ENCODE measurements at places on chromosomes 11 and 22. TPM values are rescaled to one million over a fixed set of nuclear protein-coding genes. Genes with fewer than 3 reads are reported as not detected.

The OLFML1 gene
- total RNA-seq: not detected

The ST14 gene
- total RNA-seq: 0.67 TPM

The RIMBP3B gene
- 0.89 TPM for total RNA-seq

The CLCF1 gene
- 4.3 TPM for total RNA-seq

The RIMBP3C gene
- total RNA-seq: 1.0 TPM

The OR2AG2 gene
- total RNA-seq: not detected

The OR52I1 gene
- total RNA-seq: not detected

The CALCA gene
- total RNA-seq: not detected

The RAB36 gene
- total RNA-seq: 0.68 TPM

The B3GAT1 gene
- total RNA-seq: 0.44 TPM

DNA sequence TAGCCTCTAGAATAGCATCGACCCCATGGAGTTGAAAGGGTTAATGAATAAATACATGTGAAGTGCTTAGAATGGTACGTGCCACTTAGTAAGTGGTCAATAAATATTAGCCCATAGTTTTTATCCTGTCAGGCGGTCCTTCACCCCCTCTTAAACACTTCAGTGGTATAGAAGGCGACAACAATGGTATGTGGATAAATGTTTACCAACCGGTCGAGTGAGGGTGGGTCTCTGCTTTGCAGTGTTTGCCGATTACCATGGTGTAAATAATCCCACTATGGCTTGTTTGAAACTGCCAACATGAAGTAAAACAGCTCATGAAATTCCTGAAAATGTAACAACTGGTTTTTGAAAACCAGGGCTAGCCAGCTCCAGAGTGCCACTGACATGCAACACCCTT is 541.2 kb downstream of the BUD13 start:
- no peak overlapping the region for H3K4me3 ChIP-seq
- H3K27me3 ChIP-seq: peaks cover 1% of the 10 kb centered on the region
- DNase-seq: no peak

GRCh38 chr11:129348813-129349212 is 26.8 kb upstream of the BARX2 start:
- no peak for DNase-seq
- H3K27ac ChIP-seq: no peak overlapping the region
- peaks cover 4% of the 10 kb centered on the region for H3K27me3 ChIP-seq
- no peaks in the 10 kb centered on the region for H3K36me3 ChIP-seq
- no peak overlapping the region for H3K4me3 ChIP-seq

DNA sequence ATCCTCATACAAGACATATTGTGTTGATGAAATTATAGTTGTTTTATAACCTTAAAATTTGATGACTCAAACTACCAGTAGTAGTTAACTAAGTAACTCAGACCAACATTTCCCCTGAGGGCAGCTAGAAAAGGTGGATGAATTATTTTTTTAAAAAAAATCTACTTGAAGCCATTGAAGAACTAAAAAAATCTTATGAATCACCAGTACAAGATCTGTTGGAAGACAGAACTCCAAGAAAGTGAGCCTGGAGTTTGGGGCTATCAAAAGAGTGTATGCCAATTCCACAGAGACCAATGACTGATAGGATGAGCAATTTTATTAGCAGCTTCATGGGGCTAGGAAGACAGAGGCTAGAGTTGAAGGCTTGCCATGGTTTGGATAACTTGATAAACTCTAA is 72.4 kb downstream of the CYP2R1 start:
- no peak overlapping the region for H3K27ac ChIP-seq
- H3K27me3 ChIP-seq: no peaks in the 10 kb centered on the region
- H3K36me3 ChIP-seq: peaks cover 75% of the 10 kb centered on the region
- H3K4me1 ChIP-seq: peaks cover 6% of the 10 kb centered on the region

DNA sequence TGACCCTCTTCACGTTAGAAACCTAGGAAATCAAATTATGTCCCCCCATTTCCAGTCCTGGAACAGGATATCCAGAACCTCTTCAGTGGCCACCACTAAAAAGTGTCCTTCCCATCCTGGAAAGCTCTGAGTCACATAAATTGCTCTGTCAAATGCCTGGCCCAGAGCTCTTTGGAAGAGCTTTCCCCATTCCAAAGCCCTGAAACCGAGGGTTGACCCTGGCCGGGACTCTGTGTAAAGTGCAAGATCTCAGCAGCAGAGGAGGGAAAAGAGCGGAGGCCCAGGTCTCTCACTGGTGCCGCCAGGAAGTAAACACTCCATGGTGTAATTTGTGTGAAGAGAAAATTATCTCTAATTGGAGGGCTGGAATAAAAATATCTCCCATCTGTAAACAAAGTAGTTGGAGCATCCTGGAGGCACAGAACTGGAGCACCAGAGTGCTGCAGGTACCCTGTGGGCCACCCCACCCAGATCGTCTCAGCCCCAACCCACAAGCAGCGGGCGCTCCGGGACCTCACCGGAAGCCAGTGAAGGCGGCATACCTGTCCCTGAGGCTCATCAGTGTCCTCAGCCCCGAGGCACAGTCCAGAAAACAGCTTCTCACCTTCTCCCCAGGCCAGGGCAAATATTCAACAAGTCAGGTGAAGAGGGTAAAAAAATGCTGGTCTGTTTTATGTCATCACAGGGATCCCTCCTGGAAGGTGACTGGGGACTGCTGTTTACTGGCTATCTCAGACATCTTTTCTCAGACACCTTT is 4.7 kb upstream of the JAM3 start:
- peaks cover 25% of the 10 kb centered on the region for H3K4me1 ChIP-seq
- no peak for DNase-seq
- no peak overlapping the region for H3K4me3 ChIP-seq
- H3K27ac ChIP-seq: no peak overlapping the region
- peaks cover 3% of the 10 kb centered on the region for H3K36me3 ChIP-seq

GRCh38 chr11:15568440-15568839 is 453.7 kb downstream of the INSC start:
- no peak overlapping the region for H3K27ac ChIP-seq
- H3K27me3 ChIP-seq: peaks cover 1% of the 10 kb centered on the region
- DNase-seq: no peak
- no peak overlapping the region for H3K4me3 ChIP-seq
- H3K4me1 ChIP-seq: no peaks in the 10 kb centered on the region

- DNase-seq: no peak
- peaks cover 5% of the 10 kb centered on the region for H3K36me3 ChIP-seq
- H3K4me1 ChIP-seq: peaks cover 26% of the 10 kb centered on the region
- H3K4me3 ChIP-seq: peak overlapping the region; percentile 99
- peak overlapping the region; percentile 99 for H3K27ac ChIP-seq
Observed at GRCh38 chr22:50243685-50244419, 971 bp downstream of the TUBGCP6 start.

DNA sequence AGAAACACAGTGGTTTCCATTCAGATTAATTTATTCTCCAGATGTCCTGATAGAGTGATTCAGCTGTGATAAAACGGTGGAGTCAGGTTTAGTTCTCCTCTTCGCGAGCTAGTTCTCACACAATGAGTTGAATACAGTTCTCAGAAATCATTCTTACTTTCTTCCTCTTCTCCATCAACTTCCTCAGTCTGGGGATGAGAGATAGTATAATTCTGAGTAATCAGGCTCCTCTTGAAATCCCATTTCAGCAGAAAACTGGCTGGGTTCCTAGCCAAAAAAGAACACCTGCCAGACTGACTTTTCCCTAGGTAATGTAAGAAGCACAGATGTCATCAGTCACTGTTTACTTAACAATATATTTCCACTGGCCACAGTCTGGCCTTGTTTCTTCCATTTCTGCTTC is 76.7 kb downstream of the SVIP start:
- no peak overlapping the region for H3K4me3 ChIP-seq
- H3K4me1 ChIP-seq: peaks cover 6% of the 10 kb centered on the region
- H3K27me3 ChIP-seq: no peaks in the 10 kb centered on the region

DNA sequence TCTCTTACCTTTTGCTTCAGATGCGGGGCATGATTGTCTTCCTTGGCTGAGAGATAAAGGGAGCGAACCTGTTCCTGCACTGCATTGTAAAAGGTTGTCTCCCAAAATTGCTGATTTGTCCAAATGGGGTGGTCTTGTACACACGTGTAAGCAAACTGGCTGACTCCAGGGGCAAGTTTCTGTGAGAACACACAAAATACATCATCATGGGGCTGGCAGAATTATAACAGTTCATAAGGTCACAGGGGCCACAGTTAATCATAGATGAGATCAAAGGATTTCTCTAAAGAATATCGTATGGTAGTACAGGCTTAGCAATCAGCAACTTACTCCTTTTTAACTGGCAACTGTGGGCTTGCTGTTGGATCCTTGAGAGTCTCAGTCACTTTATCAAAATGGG is 194.3 kb downstream of the SWAP70 start:
- no peaks in the 10 kb centered on the region for H3K27me3 ChIP-seq
- no peak for DNase-seq
- H3K27ac ChIP-seq: peak overlapping the region; percentile 15
- no peaks in the 10 kb centered on the region for H3K36me3 ChIP-seq
- no peak overlapping the region for H3K4me3 ChIP-seq

DNA sequence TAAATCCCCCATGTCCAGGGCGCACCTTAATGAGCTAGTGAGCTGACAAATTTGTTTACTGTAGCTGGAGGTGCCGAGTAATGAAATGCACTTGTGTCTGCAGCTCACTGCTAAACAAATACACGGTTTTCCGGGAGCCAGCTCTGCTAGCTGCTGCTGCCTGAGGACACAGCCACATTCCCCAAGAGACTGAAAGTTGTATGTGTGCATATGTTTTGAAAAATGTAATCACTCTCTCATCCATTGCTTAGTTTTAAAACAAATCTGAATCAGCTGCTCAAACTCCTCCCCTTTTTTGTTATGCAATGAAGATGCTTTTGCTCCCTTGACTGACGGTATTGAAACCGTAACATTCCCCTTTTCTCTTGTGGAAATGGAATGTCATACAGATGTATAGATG is 62.4 kb upstream of the NNMT start:
- H3K4me3 ChIP-seq: no peak overlapping the region
- DNase-seq: no peak
- H3K4me1 ChIP-seq: peaks cover 3% of the 10 kb centered on the region

GRCh38 chr22:19285831-19286230 is 5.7 kb downstream of the CLTCL1 start:
- H3K4me3 ChIP-seq: no peak overlapping the region
- DNase-seq: no peak
- H3K36me3 ChIP-seq: no peaks in the 10 kb centered on the region

- H3K27ac ChIP-seq: no peak overlapping the region
- no peaks in the 10 kb centered on the region for H3K4me1 ChIP-seq
- H3K27me3 ChIP-seq: peaks cover 13% of the 10 kb centered on the region
Observed at GRCh38 chr11:111097191-111097590, 148.3 kb upstream of the POU2AF2 start.

DNA sequence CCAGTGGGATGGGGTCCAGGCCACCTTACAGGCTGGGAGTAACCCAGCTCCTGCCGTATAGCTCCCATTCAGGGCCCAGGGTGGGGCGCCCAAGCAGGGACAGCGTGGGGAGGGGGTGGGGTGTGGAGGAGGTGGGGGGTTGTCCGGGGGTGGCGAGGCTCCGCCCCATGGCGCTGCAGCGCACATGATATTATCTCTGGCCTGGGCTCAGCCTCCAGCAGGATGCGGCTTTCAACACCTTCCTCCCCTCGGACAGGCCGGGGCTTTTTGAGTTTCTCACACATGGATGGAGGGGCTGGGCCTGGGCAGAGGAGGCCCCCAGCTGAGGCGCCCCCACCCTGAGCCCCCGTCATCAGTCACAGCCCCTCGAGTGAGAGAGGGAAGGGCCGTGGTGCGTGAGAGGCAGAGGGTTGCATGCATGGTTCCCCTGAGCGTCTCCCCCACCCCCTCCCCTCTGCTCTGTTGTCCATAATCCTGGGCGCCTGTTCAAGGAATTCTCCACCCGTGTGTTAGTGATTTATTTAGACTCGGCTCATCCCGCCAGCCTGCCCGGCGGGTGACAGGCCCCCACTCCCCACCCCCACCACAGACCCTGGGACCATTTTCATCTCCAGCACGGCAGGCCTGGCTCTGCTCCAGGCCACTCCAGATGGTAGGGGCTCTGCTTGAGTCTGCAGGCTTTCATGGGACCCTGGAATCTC is 44.9 kb downstream of the WNT11 start:
- no peaks in the 10 kb centered on the region for H3K36me3 ChIP-seq
- H3K27ac ChIP-seq: no peak overlapping the region
- no peak for DNase-seq

DNA sequence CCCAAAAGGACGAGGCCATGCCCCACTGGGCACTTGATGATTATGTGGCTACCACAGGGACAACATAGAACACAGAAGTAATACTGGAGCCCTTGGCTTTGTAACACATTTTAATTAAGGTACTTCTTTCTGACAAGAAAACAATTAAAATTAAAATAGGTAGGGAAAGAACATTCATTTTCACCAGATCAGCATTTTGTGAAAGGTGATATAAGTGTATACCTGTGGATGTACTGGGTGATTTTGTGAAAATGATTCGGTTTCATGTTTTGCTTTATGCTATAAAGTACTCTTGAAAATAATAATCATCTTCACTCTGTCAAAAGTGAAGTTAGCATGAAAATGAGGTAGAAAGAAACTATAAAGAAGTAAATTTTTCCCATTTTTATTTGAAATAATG is 876 bp downstream of the MS4A12 start:
- no peaks in the 10 kb centered on the region for H3K4me1 ChIP-seq
- no peak for DNase-seq
- no peaks in the 10 kb centered on the region for H3K36me3 ChIP-seq
- peaks cover 37% of the 10 kb centered on the region for H3K27me3 ChIP-seq
- H3K27ac ChIP-seq: no peak overlapping the region

DNA sequence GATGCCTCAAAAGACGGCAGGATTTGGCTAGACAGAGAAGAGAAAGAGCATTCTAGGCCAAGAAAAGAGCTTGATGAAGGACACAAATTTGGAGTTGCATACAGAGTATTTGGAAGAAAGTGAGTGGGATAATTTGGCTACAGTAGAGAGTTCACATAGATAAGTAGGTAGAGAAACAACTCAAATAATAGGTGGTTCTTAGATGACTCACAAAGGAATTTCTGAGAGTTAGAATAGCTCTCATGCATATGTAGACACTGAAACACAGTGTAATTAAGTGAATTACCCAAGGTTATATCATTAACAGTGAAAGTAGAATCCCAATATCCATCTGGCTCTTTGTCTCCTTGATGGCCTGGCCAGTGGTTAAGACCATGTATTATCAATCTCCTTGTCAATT is 228.6 kb upstream of the DDI1 start:
- no peaks in the 10 kb centered on the region for H3K27me3 ChIP-seq
- no peak for DNase-seq
- H3K4me3 ChIP-seq: no peak overlapping the region
- H3K36me3 ChIP-seq: no peaks in the 10 kb centered on the region
- H3K27ac ChIP-seq: no peak overlapping the region
